ENCODE measurements at places on chromosomes 4 and X.

GRCh38 chrX:99750721-99751120 lies 659.4 kb downstream of the PCDH19 start:
- DNase-seq = no peak

DNA sequence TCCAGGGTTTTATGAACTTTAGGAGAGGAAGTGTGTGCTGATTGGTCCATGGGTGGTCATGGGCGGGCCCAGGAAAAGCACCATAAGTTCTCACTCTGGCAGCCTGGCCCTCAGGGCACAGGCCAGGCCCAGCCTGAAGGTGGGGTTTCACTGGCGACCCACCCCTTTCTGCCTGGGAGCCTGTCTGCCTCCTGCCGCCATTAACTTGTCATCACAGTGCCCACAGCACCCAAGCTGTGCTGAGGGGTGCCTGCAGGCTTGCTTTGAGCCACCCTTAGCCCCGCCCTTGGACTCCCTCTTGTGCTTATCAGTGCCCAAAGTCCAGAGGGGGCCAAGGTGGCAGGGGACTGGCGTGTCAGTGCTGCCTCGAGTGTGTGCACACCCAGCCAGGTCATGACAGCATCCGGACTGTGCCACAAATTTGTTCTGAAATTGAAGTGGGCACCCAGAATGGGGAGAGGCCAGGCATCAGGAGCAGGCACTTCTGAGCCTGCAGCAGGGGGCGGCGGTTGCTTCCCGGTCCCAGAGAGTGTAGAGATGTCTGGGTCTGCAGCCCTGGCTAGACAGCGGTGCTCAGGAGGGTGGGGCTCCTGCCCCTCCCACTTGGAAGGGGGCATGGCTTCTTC lies 455.6 kb downstream of the TMA16 start:
- DNase-seq = no peak

- DNase-seq = no peak
These were observed 22.4 kb upstream of the UBA6 start for GRCh38 chr4:67723341-67723740.

DNA sequence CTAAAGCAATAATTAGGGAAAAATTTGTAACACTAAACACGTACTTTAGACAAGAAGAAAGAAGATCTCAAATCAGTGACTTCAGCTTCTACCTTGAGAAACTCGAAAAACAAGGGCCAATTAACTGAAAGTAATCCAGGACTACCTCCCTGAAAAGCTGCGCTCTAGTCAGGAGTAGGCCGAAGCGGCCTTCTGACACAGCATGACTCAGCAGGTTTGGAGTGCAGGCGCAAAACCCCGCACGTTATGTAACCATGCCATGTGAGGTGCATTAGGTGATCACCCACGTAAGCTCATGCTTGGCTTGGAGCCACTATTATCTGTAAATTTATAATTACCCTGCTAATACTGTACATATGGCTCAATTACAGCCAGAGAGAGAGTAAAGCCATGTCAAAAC lies 52.8 kb upstream of the CCDC149 start:
- DNase-seq = no peak

- DNase-seq = no peak
These were observed 103.6 kb downstream of the HPGD start for GRCh38 chr4:174418640-174419212.
